Nucleus accumbens (tissue), 56 donors: ENCODE measurements at places on chromosomes 2 and 18.

GRCh38 chr2:80546766-80547165, 242.2 kb upstream of the LRRTM1 start:
- DNase-seq = no peak

DNA sequence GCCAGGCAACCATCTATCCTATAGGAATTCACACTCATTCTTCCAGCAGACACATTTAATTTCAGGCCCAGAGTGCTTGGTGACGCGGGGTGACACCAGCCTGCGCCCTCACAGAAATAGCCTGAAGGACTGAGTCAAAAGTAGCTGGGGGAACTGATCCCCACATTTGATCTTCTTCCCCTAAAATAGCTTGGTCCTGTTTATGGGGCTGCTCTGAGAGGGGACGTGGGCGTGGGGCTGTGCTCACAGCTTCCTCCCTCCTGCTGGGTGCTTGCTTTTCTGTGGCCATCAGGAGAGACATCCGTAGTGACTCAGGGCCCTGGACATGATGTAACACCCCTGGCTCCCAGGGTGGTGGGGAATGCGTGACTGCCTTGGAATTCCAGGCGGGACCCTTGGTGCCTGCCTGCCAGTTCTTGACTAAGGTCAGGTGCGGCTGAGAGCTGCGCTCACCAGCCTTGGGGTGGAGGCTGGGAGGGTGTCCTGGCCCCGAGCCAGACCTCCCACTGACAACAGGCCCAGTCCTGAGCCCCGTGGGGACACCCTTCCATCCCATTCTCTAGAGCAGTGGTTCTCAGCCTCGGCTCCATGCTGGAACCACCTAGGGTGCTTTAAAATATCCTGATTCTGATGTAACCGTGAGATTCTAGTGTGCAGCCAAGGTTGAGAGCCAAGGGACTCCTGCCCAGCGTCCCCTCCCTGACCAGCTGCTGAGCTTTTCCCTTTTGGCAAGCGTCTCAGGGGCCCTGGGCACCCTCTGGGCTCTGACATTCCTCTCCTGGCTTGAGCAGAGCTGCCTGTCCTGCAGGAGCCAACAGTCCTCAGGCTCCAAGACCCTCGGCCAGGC, 47.4 kb upstream of the SMAD7 start:
- DNase-seq = peak; percentile 18

DNA sequence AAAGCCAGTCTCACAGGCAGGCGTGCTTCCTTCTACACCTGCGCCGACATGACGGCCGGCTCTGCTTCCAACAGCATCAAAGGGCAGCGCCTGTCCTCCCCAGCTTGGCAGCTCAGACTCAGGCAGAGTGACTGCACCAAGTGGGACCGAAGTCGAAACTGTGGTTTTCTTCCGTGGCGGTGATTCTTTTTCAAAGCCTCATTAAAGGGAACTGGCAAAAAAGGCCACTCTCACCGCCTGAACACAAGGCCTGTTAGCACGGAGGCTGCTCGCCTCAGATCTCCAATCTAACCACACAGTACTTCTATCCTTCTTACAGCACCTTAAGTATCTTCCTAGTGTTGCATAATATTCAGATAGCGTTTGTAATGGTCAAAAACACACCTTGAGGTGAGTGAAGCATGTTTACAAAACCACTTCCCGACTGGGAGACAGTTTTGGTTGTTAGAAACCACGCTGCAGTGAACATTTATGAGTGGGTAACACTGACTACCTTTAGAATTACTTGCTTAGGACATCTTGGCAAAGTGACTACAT, 236.4 kb downstream of the HDAC4 start:
- no peak for DNase-seq

DNA sequence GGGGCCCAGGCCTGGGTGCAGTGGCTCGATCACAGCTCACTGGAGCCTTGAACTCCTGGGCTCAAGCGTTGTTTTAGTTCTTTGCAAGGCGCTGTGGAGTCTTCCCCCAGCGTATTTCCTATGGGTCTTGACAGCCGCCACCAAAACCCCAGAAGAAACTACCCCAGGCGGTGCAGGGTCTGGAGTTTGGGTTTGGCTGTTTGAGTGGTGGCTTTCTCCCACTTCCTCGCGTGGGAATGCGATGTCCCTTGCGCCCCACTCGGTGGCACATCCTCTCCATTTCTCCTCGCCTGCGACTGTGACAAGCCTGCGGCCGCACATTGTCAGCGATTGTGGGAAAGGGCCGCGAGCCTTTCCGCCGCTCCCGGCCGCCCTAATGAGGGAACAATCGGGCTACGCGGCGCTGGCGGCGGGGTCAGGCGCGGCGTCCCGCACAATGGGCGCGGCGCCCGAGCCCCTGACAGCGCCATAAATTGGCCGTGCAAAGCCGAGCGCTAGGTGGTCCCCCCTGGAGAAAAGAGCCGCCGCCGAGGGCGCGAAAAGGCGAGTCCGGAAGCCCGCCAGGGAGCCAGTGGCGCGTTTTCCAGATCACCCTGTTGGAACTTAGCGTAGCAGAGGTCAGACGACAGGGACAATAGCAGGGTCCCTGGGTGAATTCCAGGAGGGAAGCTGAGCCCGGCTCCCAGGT, 194.9 kb upstream of the POU3F3 start:
- no peak for DNase-seq

DNA sequence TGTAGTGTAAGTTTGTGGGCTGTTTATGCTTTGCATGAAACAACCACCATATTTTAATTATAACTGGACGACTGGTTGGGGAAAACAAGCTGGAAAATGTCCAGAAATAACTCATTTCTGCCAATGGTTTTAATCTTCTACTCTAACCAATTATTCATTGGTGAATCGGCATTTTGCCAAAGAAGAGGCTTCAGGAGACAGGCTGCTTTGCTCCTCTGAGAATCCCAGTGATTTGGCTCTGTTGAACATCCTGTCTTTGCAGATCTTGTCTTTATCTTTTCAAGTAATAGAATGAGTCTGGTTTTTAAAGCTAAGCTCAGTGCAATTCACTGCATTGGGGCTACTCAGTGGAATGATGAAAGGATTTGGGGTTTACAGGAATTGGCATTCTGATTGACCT, 109.6 kb downstream of the APOB start:
- DNase-seq = no peak

DNA sequence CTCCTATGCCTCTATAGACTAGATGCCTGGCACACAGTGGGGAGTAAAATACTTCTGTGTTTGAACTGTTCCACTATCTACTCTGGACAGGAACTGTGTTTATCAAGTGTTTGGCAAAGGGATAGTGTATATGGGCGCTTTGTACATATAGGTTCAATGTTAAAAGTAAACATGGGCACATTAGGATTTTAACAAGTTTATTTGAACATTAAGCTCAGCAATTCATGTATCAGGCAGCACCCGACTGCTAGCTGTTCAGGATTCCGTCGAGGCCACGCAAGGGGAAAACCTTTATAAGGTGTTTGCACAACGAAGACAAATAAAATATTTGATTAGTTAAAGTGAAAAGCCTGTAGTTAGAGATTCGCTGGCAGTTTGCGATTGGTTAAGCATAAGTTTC, 43.4 kb upstream of the ROCK2 start:
- DNase-seq = no peak

- no peak for DNase-seq
Measured at GRCh38 chr2:133838642-133839365, 270.5 kb upstream of the NCKAP5 start.

DNA sequence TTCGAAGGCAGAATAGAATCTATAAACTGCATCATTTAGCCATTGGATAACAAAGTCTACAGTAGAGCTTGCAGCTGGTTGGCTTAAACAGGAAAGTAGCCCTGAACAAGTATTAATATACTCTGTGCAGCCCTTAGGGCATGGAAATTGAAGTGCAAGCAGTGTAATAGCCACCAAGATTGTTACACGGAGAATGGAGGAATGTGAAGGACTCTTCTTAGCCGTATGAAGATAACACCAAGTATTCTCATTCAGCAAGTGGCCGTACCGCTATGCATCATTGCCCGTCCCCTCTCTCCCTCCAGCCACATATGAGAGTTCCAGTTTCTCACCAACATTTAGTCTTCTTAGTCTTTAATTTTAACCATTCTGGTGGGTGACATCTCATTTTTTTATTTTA, 40.5 kb downstream of the ANKRD12 start:
- no peak for DNase-seq

GRCh38 chr2:45755585-45756335, 104.3 kb downstream of the PRKCE start:
- DNase-seq = no peak

DNA sequence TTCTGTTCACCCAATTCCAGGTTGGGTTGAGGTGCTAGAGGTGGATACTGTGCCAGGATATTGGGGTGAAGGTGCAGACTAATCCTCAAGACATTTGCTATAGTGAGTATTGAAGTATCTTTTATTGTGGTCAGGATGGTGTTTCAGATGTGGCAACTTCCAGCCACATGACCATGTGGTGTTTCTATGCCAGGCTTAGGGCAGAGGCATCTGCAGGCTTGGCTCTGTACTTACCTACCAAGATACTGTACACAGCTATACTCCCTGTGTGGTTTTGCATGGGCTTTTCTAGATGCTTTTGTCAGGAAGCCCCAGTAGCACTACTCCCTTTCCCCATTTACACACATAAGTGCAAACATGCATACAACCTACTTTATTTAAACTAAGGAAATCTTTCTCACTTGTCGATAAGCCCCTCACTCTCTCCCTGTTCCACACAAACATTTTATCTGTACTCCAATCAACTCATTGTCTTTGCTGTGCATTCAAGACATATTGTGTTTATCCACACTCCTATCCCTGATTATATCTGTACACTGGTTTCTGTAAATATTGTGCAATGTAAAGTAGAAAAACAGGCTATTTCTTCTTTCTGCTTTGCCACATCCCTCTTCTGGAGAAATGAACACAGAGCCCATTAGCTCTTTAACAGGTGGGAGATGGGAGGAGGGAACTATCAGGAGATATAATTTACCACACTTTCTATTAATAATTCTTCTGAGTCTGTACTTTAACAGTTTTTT, 12.3 kb downstream of the ARL6IP6 start:
- no peak for DNase-seq

GRCh38 chr2:70767699-70768589, at the start of gene ADD2:
Gene ADD2, minus strand, starts transcription at chr2:70768200. Its CDS starts 61,792 bp downstream, at chr2:70706408.
- DNase-seq = peak; percentile 13

DNA sequence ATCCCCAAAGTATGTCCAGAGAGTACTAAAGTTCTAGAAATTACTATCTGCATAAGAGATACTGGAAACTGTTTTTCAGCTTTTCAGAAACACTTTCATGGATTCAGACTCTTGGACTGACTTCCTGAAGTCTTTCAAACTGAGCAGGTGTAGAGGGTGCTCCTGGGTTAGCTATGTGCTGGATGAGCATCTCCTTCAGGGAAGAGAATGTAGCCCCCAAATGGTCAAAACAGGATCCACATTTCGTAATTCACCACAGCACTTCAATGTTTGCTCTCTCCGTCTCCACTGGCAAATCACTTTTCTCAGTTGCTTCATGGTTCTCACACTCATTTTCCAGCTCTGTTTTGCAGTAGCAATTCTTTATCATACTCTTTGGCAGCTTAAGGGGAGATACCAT, 23.2 kb upstream of the SATB2 start:
- DNase-seq = no peak

DNA sequence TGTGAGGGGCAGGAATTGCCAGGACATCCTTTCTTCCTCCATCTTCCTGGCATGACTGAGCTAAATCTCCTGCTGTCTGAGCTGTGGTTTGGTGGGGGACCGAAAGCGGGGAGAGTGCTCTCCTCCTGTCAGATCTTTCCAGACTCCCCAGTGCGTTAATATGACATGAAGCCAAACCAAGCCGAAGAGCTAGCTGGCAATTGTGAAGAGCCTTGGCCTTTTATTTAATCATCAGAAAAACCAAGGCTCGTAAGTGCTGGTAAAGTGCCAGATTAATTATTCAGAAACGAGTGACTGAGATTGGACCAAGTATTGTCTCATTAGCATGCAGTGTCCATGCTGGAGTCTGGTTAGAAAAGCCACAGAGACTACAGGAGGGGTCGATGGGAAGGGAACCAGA, 14.5 kb upstream of the LRPPRC start:
- DNase-seq = no peak

DNA sequence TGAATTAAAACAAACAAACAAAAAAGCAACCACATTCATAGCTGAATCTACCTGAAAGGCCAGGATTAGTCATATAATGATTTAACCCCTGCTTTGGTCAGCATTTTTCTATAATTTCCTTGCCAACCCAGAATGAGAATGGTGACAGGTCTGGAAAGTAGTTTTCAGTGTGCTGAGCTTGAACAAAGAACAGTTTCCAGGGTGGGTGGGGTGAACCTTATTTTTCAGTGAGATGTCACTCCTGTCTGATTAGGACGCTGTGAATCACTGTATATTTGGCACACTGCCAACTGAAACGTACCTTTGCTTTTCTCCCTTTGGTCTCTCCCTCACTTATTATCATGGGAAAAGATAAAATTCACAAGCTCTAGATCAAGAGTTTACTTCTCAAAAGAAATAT, 35.0 kb upstream of the DSC1 start:
- no peak for DNase-seq

DNA sequence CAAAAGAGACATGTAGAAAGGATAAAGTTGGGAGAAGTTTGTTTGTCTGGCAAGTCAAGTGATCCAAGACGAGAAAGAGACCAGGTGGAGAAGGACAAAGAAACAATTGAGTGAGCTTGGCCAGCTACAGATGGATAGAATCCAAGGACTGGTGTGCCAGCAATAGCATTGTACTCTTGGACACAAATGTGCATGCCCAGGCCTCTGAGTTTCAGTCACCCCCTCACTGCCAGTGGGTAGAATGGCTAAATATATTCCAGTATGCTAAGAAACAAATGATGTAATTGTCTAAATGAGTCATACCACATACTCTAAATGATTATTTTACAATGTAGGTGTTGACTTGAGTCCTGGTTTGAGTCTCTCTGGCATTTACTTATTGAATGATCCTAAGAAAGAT, 881.3 kb downstream of the LRRTM4 start:
- no peak for DNase-seq

DNA sequence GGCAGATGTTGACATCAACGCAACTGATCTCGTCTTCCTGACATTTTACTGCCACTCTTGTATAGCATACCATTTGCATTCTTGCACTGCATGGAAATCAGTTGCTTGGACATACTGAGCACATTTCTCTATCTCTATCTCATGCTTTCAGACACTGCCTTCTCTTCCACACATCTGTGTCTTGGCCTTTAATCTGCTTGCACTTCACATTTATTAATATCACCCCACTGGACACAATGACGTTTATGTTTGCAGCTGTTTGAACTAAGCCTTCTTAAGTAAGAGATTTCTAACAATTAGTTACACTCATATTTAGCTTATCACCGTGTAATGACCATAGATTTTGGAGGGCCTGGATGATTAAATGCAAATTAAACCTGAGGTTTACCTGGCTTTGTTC, 229.8 kb upstream of the CDH19 start:
- DNase-seq = no peak

GRCh38 chr2:33291278-33292013, 185.0 kb upstream of the RASGRP3 start:
- DNase-seq = no peak

DNA sequence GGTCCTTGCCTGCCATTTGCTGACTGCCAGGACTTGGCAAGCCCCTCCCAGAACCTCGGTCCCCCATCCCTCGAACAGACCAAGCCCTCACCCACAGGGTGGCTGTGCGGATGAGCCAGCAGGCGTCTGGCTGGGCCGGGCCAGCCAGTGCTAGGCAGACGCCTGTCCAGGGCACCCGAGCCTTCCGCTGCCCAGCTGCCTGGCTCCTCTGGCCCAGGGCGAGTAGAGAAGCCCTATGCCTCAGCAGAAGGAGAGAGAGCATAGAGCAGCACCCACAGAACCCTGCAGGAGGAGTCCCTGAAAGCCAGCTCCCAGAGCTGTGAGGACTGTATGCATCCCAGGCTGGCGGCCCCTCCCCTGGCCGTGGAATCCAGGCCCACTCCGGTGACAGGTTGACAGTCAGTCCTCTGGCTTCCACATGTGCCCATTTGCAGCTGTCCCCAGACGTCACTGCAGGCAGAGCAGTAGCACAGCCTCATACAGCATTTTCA, 62.1 kb upstream of the GLI2 start:
- no peak for DNase-seq
